ENCODE measurements at places on chromosomes 2 and 18.

- peak; percentile 50 for DNase-seq
These were observed 62.0 kb downstream of the MYL12B start for GRCh38 chr18:3323900-3324299.

DNA sequence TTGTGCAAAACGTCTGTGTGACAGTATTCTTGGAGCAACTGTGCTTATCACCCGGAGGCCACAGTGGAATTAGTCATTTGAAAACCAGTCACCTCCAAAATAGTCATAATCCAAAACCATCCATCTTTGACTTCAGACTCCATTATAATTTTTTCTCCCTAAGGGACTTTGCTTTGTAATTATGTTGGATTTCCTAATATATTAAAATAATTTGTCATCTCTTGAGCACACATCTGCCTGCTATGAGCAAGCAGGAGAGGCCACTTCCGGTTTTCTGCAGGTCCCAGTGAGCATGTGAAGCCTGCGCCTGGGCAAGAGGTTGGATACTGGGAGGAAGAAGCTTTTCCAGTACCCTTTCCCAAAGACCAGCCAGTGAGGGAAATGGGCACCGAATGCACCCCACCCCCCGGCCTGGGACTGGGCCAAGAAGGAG, 57.7 kb downstream of the ODC1 start:
- DNase-seq = peak; percentile 74

DNA sequence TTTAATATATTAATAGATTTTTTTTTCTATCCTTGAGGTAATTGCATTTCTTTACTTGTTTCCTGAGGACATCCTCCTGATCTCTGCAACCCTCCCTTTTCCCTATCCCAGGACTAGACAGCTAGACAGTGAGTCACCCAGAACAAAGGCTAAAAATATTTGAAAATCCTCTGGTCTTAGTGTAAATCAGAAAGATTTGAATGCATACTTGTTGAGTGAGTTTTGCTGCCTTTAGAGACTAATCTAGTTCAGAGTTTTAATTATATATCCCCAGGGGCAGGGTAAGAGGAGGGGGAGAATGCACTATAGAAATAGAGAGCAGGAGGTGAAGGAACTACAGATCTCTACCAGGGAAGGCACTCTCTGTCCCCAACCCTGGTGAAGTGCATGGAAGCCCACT, 202.3 kb upstream of the TCF4 start:
- DNase-seq = no peak

GRCh38 chr2:85133751-85134254, 611 bp downstream of the TCF7L1 start:
- peak; percentile 31 for DNase-seq

GRCh38 chr2:133092571-133092970, 422.6 kb upstream of the LYPD1 start:
- no peak for DNase-seq

GRCh38 chr2:145587922-145588321, 1068.0 kb upstream of the ZEB2 start:
- DNase-seq = no peak

- DNase-seq = no peak
These were observed 226.2 kb upstream of the ZSWIM2 start for GRCh38 chr2:187075199-187075635.

Measured in suppressor macrophage treated with lipopolysaccharide for 4 hours (primary cell).